Stimulated activated CD4-positive, alpha-beta T cell treated with anti-CD3 and anti-CD28 coated beads, Interleukin-4, amount 100 ng/mL, for 1 hour (primary cell): ENCODE measurements at places on chromosomes 3 and 15.

DNA sequence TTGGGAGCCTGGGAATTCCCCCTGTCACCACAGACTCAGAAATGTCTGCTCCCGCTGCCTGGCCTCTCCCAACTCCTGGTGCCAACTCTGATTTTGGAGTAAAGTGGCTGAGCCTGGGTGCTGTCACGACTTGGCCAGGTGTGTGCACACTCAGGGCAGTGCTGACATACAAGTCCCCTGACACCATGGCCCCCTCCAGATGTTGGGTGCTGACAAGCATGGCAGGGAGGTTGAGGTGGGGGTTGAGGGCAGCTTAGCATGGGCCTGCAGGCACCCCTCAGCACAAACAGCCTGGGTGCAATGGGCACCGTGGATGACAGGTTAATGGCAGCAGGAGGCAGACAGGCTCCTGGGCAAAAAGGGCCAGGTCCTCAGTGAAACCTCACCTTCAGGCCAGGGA lies 511.2 kb downstream of the SQOR start:
- no peak for DNase-seq

DNA sequence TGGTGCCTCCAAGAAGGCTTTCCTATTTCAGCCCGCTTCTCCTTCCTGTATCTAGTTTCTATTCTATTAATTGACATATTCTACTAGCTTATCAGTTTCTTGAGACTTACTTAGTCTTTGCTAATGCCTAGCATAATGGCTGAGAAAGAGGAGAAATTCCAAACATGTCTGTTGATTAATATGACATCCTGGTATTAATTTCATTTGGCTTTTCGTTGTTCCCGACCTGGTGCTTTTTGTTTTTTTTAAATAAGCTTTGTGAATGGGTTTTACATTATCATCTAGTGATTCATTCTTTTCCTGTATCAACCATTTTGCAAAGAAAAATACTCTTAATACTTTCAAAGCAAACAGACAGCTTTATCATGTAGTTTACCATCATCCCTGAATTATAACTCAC lies 13.1 kb downstream of the WDR53 start:
- DNase-seq = no peak

DNA sequence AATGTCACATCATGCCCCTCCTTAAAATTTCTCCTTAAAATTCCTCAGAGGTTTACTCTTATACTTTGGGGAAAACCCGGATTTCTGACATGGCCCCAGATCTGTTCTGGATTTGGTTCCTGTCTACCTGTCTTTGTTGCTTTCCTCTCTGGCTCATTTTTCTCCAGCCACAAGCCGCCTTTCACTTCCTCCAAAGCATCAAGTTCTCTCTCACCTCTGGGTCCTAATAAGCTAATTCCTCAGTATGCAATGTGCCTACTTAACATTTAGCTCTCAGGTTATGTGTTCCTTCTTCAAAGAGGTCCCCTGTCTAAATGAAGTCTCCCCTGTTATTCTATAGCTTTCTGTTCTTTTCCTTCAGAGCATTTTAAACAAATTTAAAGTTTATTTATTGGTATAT lies 16.1 kb downstream of the HMG20A start:
- no peak for DNase-seq

GRCh38 chr3:110773413-110773954 lies 298.1 kb upstream of the NECTIN3 start:
- DNase-seq = no peak

GRCh38 chr3:125334675-125335560 lies 40.2 kb downstream of the ZNF148 start:
- no peak for DNase-seq

GRCh38 chr3:11582191-11582968 lies 61.3 kb downstream of the VGLL4 start:
- no peak for DNase-seq

GRCh38 chr3:57234613-57235575 lies 7.4 kb downstream of the APPL1 start:
- no peak for DNase-seq

DNA sequence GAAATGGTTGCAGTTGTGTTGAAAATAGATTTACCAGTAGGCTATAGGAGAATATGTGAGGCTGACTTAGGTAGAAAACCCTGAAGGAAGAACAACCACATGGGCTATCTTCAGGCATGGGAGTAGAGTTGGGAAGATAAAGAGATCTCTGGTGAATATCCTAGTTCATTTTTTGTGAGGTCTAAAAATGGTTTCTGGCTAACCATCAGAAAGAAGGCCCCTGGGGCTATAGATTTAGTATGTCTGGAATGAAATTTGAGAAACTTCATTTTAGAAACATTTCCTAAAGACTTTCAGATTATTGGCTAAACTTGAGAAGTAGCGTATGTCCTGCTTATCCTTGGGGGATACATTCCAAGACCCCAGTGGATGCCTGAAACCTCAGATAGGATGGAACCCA lies 148.2 kb downstream of the NAALADL2 start:
- no peak for DNase-seq

GRCh38 chr3:122794779-122795673 lies at the start of gene SLC49A4:
Gene SLC49A4, plus strand, starts transcription at chr3:122795069. Its CDS starts 124 bp downstream, at chr3:122795193.
- peak; percentile 67 for DNase-seq

- DNase-seq = no peak
Observed at GRCh38 chr3:161859865-161860450, 363.4 kb downstream of the OTOL1 start.

DNA sequence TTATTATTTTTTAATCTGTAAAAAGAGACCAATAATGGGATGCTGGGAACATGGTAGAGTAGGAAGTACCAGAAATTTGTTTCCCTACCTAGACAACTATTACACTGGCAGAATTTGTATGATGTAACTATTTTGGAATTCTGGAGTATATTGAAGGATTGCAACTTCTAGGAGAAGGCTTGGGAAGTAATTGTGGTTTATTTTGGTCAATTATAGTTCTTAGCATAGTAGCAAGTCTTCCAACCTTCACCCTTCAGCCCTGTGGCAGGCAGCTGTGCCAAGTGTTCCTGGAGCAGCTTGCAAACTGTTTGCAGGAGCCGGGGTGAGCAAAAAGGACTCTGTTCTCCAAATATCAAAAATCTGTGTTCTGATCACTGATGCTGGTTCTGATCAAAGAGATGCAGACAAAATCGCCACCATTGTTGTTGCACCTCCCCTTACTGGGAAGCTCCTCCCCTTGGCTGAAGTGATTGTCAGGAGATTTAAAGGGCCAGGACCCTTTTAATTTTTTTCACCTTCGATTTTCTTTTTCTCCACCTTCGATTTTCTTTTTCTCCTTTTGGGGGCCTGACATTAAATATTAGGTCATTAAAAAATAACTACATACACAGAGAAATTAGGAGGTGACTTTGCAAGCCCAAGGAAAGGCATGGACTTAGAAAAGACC lies 363.3 kb downstream of the SLC9A9 start:
- DNase-seq = no peak

- DNase-seq = no peak
Observed at GRCh38 chr3:124558991-124559845, 171.0 kb upstream of the UMPS start.

- DNase-seq = no peak
Observed at GRCh38 chr3:190155752-190156151, 35.1 kb upstream of the P3H2 start.

GRCh38 chr3:116354382-116354781 lies 90.9 kb downstream of the LSAMP start:
- no peak for DNase-seq

GRCh38 chr3:186487819-186488218 lies 56.4 kb downstream of the CRYGS start:
- DNase-seq = no peak

- no peak for DNase-seq
Observed at GRCh38 chr15:33500432-33501195, 189.8 kb downstream of the RYR3 start.

DNA sequence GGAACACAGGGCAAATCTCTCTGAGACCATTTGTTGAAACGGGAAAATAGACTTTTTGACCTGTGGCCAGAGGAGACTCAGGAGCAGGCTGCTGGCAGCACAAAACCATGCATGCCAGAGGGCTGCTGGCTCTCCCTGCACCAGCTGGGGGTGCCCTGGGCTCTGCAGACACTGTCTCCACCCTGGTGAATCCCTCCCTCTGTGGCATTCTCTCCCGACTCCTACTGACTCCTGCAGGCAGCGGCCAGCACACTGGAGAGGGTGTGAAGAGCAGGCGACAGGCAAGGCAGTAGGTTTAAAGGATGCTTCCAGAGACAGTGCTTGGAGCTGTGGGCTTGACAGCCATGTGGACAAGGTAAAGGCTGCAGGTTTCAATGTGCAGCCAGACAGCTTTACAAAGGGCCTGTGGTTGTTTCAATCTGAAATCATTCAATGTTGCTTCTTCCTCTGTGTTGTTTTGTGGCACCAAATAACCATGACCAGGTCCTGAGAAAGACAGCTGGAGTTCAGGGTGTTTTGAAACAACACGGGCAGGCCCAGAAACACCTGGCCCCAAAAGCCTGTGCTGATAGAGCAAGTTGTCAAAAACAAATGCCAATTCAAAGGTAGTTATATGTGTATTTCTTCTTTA lies 431.0 kb upstream of the ATP10A start:
- DNase-seq = no peak

- DNase-seq = no peak
Observed at GRCh38 chr3:170488802-170489201, 70.1 kb downstream of the CLDN11 start.

DNA sequence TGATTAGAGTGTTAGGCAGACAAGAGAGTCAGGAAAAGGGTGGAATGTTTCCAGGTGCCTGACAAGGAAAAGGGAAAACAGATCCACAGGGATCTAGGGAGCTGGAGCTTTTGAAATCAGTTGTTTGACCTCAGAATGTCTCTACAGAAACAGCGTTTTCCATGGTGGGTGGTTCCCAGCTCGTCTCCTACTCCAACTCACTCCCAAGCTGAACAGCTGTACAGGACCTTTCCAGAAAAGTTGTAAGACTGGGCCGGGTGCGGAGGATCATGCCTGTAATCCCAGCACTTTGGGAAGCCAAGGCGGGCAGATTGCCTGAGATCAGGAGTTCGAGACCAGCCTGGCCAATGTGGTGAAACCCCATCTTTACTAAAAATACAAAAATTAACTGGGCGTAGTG lies 55.7 kb upstream of the RYK start:
- no peak for DNase-seq

DNA sequence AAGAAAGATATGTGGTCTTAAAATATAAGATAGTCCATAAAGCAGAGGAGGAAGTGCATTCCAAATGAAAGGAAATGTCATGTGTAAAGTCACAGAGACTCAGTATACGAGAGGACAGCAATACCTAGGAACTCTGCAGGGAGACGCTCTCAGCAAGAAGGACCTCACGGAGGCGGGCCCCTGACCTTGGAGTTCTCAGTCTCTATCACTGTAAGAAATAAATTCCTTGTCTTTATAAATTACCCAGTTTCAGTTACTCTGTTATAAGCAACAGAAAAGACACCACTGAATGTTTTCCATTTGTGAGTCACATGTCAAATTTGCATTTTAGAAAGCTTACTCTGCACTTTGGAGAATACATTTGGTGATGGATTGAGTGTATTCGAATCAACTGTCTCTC lies 140.6 kb downstream of the GBE1 start:
- no peak for DNase-seq

DNA sequence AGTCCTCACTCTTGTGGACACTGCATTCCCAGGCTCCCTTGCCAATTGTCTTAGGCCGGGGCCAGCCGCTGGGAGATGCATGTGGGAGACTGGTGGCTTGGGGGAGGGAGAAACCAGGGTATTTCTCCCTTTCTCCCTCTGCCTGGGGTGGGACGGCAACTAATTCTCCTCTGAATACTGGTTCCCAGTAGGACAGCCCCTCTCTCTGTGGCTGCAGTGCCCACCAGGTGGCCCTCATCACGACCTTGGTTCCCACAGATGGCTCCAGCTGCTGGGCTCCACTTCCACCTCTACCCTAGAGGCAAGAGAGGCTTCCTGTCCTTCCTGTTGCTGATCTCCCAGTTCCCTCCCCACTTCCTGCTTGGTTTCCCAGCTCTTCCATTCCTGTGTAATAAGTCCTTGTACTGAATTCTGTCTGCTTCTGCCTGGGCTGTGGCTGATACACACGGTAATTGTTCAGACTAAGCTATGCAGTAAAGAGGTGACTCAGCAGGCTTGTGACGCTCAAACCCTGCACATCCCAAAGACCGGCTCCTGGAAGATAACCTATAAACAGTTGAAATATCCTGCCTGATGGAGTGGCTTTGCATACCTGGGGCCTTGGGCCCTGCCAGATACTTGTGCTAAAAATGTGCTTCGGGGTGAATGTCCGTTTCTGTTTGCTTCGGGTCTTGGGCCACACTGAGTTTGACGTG lies 20.4 kb upstream of the COPG1 start:
- no peak for DNase-seq

DNA sequence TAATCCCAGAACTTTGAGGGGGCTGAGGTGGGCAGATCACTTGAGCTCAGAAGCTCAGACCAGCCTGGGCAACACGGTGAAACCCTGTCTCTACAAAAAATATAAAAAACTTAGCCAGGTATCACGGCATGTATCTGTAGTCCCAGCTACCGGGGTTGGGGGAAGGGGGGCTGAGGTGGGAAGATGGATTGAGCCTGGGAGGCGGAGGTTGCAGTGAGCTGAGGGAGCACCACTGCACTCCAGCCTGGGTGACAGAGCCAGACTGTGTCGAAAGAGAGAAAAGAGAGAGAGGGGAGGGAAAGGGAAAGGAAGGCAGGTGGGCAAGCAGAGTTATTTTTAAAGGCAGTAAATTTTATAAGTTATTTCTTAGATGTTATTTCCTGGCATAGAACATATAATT lies 368.1 kb downstream of the ULK4 start:
- DNase-seq = no peak

GRCh38 chr15:41284427-41285177 lies 47.8 kb downstream of the OIP5 start:
- no peak for DNase-seq

GRCh38 chr3:16468336-16469098 lies 45.0 kb downstream of the RFTN1 start:
- DNase-seq = no peak

DNA sequence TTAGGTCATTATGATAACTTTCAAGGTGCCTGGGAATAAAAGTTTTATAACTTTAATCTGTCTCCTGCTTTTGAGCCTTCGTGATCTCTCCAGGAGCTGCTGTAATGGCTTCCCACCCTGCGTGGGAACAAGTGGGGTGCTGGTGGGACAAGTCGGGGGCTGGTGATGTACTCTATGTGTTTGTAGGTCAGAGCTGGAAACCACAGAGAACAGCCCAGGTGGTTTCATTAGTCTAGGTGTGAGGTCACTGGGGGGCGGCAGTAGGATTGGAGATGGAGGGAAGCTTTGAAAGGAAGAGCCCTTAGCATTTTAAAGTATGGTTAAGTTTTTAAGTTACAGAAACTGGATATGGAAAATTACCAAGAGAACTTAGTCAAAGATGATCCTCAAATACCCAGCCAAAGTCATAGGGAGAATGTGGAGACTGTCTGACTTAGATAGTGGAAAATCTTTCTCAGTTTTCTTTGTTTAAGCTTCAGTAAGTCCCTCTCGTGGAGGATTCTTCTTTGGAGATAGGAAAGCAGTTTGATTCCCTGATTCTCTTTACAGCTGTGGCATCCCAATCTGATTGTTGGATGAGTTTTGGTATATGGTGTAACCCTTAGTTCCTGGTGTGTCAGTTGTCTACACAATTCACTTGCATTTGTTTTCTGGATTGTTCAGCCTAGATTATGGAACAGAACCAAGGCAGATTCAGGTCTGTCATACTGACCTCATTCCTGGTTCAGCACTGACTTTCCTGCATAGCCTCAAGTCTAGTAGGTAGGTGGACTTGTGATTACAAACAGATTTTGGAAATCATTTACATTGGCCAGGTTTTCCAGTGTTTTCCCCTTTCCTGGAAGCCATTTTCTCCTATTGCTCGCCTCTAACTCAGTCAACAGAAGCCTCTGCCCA lies 115.6 kb downstream of the FNDC3B start:
- DNase-seq = no peak

GRCh38 chr3:134697830-134698689 lies 47.2 kb upstream of the KY start:
- no peak for DNase-seq

GRCh38 chr3:107217172-107217571 lies 160.1 kb upstream of the CCDC54 start:
- no peak for DNase-seq
